HFFc6 (cell line): ENCODE measurements at places on chromosomes 5 and 9. TPM values are rescaled to one million over a fixed set of nuclear protein-coding genes. Genes with fewer than 3 reads are reported as not detected.

GRCh38 chr9:114452219-114453165 is 52.8 kb downstream of the WHRN start:
- DNase-seq = no peak

DNA sequence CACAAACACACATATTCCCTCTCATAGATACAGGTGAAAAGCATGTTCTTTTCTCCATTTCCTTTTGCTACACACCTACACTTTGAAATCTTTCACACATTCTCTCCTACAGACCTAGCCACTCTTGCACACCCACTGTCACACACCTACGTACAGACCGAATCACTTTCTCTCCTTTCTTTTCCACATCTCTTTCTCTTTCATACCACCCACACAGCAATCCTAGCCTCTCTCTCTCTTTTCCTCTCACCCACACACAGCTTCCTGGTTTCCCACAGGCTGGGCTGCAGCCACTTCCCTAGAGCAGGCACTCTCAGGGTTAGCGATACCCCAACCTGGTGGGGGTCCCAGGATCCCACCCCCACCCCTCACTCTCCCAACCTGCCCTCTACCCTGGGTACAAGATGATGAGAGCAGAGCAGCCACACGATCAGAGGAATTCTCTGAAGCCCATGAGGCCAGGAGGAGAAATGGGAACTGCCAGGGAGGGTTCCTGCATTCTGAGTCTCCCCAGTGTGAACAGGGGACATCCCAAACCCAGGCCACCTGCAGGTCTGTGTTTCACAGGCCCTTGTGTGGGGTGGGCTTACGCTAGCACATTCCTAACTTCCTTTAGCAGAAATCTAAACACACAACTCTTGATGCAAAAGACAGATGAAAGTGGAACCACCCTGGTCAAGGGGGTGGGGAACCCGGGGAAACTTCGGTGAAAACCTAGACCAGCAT is 17.1 kb upstream of the SYNPO start:
- DNase-seq = no peak

GRCh38 chr9:111851553-111851952 is 45.1 kb upstream of the UGCG start:
- no peak for DNase-seq

The IFNA13 gene
- total RNA-seq = not detected in 3 replicates

The CTNND2 gene
- total RNA-seq = not detected in 3 replicates

The CNTFR gene
- total RNA-seq = not detected in 3 replicates

The CCDC171 gene
- total RNA-seq = 0.39 to 0.83 TPM (median 0.59 TPM) in 3 replicates
